ENCODE measurements at places on chromosomes 13 and 19.

DNA sequence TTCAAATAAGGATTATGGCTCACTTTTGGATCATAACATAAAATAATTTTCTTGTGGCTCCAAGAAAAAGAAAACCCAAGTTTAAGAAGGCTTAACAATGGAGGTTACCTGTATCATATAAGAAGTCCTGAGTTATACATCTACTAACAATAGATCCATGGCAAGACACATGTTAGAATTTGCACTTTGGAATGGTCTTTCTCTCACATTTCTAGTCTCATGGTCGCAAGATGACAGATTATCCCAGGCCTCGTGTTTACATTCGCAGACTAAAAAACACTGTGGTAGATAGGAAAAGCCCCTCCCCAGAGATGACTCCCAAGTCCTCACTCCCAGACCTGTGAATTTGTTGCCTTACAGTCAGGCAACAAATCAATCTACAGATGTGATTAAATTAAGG, 746.2 kb upstream of the GPC6 start:
- DNase-seq, result no peak

GRCh38 chr13:34164582-34164981, 346.6 kb downstream of the RFC3 start:
- no peak for DNase-seq

GRCh38 chr19:8204961-8205360, 4.2 kb upstream of the CERS4 start:
- DNase-seq, result no peak

GRCh38 chr13:49218493-49219051, 1.6 kb upstream of the MLNR start:
- DNase-seq, result no peak

- peak; percentile 87 for DNase-seq
Observed at GRCh38 chr19:16041299-16041990, 34.9 kb upstream of the TPM4 start.

GRCh38 chr19:4267901-4268815, 10.9 kb upstream of the SHD start:
- DNase-seq, result no peak

DNA sequence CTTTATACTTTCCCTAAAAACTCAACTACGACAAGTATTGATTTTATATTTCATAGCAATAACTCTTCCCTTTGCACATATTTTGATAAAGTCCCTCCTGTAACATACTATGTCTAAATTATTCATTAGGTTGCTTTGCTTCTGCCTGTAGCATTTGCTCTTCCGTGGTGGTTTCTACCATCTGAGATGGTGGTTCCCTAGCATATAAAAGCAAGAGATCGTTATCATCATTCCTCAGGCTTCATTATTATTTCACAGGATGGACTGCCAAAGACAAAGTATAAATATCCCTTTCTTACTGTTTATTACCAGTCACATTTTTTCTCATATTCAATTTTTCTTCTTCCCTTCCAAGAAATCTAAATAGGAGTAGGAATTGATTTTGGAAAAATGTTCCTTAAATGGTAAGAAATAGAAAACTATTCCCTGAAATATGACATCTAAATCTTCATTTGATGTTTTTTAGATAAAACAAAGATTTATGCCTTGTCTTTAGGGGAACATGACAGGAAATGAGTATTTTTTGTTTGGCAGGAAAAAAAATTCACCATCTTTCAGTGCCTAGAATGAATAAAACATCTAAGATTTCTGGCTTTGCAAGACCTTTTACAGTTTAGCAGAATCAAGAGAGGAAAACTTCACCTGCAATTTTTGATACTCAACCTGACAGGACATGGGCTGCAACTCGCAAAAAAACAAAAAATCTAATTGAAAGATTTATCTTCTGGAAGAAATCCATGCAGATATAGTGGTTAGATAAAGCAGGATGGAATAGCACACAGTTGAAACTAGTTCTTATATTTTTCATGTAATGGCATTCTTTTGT, 340.0 kb downstream of the SPRY2 start:
- no peak for DNase-seq

DNA sequence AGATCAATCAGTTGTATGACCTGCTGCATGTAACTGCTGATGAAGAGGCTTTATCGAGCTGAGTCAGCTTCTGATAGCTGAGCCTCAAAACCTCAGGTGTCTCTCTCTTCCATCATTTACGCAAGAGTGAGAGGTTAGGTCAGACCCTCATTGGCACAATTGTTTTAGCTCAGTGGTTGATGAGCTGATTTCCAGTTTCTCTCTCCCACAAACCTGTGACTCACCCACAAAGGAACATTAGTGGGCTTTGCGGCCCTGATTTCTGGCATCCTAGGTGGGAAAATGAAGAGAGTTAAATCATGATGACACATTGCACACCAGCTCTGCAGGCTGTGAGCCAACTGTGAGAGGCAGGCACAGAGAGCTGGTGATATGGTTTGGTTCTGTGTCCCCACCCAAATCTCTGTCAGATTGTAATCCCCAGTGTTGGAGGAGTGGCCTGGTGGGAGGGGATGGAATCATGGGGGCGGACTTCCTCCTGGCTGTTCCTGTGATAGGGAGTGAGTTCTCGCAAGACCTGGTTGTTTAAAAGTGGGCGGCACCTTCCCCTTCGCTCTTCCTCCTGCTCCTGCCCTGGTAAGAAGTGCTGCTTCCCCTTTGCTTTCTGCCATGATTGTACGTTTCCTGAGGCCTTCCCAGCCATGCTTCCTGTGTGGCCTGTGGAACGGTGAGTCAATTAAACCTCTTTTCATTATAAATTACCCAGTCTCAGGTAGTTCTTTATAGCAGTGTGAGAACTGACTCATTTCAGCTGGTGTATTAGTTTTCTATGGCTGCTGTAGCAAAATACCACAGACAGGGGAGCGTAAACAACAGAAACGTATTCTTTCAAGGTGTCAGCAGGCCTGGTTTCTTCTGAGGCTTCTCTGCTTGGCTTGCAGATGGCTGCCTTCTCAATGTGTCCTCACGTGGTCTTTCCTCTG, 33.5 kb upstream of the TMTC4 start:
- DNase-seq, result peak; percentile 46
